Lung microvascular endothelial cell (primary cell): ENCODE measurements at places on chromosomes 5 and 9.

DNA sequence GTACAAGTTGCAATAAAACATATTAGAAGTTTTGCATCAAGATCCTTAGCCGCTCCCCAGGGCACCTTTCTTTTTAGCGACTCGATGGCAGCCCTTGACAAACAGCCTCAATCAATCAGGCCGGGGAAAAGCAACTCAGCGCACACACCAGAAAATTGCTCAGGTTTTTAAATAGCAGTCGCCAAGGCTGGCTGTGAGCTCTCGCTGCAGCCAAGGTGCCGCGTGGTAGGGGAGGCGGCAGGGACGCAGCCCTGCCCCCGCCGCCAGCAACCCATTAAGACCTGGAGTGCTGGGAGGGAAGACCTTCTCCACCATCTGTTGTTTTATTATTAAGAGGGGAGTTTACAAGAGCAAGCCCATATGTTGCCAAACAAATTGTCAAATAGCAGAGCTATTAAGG lies 22.6 kb downstream of the ASS1 start:
- DNase-seq, result no peak

DNA sequence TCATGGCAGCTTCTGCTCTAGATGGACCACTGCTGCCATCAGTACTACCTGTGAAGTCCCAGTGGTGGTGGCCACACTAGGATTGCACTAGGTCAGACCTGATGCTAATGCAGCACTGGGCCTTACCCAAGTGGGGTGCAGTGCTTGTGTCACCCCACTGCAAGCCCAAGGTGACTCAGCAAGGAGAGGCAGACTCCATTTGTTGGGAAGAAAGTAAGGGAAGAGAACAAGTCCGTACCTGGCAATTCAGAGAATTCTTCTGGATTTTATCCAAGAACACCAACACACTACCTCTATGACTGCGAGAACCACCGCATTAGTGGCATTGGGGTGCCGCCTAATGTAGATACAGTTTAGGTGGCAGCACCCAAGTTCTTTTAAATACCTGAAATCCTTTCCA lies 34.0 kb upstream of the TYRP1 start:
- DNase-seq, result no peak

DNA sequence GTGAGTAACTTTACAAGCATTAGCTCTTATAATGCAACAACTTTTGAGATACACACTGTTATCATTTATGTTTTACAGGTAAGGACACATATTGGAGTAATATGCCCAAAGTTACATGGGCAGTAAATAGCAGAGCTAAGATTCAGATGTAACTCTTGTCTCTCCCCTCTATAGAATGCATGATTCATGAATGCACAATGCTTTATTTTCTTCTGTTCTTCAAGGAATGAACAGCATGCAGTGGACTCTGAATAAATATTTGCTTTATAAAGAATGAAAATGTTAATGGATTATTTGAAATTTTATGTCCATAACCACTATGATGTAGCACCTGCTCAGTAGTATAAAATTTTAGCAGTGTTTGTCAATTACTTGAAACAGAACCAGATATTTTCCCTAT lies 629.5 kb downstream of the KCTD16 start:
- DNase-seq, result no peak

DNA sequence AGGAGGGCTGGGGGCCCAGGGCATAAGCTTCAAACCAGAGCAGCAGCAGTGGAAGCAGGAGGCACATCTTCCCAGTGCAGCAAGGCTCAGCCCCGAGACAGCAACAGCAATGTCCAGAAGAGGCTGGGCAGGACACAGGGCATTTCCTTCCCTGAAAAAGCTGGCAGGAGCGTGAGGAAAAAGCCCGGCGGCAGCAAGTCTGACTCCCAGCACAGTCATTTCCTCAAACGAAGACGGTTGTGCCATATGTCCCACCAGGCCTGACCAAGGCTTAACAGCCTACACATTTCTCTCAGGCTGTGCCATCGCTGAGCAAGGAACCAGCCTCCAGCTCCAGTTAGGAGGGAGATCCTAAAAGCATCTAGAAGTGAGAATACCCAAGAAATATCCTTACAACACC lies 74.5 kb downstream of the APTX start:
- peak; percentile 81 for DNase-seq
